CD4-positive, alpha-beta T cell treated with Interferon alpha-2 for 1 hour (primary cell): ENCODE measurements at places on chromosomes 5 and 9.

DNA sequence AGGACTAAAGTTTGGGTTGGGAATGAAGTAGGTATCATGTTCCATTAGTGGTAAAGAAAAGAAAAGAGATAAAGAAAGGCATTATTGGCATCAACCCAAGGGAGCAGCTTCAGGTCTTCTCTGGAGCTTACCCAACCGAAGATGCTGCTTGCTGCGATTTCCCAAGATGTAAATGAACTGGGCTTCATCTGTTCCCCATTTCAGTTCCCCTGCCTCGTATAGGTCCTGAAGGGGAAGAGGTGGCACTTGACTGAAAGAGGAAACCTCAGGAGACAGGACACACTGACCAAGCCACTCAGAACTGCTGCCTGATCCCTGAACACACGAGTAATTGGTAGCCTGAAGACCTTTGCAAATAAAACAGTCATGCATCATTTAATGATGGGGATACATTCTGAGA lies 24.6 kb downstream of the ANXA6 start:
- no peak for DNase-seq

- DNase-seq, result no peak
Measured at GRCh38 chr5:169083394-169084018, 217.4 kb downstream of the SLIT3 start.

DNA sequence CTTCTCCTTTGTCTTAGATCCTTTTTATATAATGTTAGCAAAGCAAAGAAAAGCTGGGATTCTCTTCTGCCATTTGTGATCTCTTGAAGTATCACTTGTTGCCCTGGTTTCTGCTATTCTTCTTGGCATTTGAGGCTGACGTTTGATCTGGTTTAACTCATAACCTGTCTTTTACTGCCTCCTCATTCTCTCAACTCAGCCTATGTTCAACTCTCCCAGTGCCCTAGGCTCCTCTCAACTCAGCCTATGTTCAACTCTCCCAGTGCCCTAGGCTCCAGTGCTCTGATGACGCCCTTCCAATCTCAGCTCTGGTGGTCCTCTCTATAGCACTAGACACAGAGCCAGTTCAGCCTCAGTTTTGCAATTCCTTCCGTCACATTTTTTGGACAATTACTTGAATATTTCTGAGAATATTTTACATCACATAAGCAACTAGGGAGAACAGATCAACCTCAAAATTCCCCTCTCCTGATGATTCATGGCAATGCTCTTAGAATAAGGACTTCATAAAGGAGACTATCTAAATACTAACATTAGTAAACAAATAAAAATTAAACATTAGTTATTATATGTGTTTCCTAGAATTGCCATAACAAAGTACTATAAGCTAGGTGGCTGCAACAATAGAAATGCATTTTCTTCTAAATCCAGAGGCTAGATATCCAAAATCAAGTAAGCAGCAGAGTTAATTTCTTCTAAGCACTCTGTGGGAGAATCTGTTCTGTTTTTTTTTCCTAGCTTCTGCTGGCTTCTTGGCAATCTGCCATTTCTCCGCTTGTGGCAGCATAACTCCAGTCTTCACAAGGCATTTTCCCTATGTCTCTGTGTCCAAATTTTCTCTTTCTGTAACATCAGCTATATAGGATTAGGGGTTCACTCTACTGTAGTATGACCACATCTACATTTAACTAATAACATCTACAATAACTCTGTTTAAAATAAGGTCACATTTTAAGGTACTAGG lies 662.1 kb upstream of the FTMT start:
- no peak for DNase-seq

DNA sequence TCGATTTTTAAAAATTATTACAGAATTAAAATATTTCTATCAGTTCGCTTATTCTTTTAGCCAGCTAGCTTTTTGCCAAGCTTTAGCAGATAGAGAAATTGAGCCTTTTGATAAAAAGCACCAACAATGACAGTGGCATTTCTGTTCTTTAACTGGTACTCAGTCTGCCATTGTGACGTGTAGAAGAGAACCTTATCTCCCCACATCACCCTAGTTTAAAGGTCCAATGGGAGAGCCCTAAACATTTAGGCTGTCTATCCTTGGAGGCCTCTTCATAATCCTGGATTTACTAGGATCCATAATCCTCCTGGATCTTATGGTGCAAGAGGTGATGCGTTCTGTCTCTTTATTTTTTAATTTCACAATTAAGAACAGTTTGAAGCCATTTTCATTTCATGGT lies 3.0 kb downstream of the BASP1 start:
- DNase-seq, result no peak

DNA sequence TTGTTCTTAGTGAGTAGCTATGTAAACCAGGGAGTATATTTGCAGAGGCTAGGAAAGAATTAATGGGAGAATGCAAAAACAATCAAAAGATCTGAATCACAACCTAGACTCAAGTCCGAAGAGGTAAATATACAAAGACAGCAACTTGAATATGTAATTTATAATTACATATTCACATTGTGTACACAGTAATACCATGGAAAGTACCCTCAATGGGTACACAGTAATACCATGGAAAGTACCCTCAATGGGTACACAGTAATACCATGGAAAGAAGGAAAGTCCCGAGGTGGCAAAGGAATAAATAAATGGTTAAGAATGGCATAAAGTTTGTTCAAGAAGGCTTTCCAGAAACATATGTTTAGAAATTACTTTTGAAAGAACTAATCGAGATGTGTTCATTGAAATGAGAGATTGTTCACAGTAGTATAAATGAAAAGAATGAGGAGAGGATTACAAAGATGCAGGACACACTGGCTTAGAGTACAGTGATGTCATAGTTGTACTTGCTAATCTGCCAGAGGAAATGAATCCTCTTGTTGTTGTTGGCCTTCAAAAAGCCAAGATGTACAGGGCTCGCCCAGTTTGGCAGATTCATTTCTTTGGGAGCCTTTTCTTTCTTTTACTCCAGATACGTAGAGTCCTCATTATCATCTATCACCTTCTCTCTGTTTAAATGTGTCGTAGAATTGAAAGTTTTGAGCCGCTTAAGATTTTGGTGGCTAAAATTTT lies 116.0 kb downstream of the UNC13B start:
- DNase-seq, result no peak

GRCh38 chr5:153445875-153446579 lies 44.4 kb upstream of the GRIA1 start:
- no peak for DNase-seq

- DNase-seq, result no peak
Measured at GRCh38 chr5:1921711-1922110, 39.0 kb upstream of the IRX4 start.

DNA sequence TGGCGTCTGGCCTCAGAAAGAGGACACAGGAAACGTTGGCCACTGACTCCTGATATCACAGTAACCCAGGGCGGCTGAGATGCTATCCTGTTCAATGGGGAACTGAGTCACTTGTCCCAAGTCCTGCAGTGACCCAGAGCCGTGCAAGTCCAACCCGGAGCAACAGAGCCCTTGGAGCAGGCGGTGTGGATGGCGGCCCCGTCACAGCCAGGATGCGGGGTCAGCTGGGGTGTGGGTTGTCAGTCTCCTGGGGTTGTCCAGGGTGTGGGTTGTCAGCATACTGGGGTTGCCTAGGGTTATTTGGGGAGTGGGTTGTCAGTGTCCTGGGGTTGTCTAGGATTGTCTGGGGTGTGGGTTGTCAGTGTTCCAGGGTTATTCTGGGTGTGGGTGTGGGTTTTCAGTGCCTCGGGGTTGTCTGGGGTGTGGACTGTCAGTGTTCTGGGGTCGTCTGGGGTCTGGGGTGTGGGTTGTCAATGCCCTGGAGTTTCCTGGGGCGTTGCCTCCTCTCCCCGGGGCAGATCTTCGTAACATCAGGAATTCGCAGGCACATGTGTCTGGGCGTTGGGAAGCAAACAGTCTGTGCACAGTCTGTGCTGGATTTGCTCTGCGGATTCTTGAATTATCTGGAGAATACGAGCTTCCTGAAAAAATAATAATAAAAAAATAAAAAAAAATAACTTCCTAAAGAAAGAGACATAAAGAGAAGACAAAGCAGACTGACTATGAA lies 257.5 kb downstream of the PARP8 start:
- no peak for DNase-seq

DNA sequence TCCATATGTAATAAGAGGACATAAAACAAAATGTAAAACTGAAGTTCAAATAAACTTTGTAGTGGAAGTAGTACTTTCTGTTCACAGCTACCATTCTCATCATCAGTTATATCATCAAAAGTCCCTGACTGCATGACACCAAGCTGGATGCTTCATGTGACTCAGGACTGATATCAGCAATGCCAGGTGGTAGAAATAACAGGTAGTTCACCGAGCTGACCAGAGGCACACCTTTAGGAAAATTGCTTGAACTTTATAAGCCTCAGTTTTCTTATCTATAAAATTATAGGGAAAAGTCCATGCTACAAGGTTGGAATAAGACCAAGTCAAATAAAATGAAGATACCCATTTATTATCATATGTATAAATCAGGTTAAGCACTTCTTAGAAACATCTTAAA lies 124.9 kb upstream of the PTGER4 start:
- no peak for DNase-seq

DNA sequence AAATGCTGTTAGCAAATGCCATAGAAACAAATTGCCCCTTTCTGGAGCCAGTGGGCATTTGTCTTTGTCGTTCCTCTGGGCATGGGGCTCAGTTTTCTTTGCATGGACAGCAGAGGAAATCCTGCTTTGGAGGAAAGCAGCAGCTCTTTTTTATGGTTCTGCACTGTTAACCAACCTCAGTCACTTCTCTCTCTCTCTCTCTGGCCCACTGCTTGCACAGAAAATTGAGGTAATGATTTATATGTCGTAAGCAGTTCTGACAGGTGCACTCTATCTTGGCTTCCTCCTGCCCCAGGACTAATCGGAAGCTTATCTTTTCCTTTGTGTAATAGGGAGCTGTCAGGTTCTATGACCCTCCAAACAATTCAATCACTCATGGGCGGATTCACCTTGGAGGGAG lies 159.6 kb upstream of the GPR151 start:
- DNase-seq, result no peak

GRCh38 chr5:100731768-100732167 lies 171.3 kb downstream of the ST8SIA4 start:
- DNase-seq, result peak; percentile 64

DNA sequence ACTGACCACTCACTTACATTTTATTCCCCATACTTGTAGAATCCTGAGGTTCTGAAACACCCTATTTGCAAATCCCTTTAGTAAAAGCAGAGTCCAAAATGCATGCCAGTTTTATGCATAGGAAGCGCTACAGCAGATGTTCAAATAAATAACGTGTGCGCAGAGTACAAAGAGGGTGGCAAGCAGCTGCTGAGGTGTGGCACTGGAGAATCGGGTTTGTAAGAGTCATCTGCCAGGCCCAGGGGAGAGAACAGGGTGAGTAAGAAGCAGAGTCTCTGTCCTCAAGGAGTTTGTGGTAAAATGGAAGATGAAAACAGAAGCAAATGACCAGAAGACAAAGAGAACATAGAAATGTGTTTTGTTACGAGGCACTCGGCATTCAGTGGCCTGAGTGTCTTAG lies 288.8 kb downstream of the GLIS3 start:
- no peak for DNase-seq

DNA sequence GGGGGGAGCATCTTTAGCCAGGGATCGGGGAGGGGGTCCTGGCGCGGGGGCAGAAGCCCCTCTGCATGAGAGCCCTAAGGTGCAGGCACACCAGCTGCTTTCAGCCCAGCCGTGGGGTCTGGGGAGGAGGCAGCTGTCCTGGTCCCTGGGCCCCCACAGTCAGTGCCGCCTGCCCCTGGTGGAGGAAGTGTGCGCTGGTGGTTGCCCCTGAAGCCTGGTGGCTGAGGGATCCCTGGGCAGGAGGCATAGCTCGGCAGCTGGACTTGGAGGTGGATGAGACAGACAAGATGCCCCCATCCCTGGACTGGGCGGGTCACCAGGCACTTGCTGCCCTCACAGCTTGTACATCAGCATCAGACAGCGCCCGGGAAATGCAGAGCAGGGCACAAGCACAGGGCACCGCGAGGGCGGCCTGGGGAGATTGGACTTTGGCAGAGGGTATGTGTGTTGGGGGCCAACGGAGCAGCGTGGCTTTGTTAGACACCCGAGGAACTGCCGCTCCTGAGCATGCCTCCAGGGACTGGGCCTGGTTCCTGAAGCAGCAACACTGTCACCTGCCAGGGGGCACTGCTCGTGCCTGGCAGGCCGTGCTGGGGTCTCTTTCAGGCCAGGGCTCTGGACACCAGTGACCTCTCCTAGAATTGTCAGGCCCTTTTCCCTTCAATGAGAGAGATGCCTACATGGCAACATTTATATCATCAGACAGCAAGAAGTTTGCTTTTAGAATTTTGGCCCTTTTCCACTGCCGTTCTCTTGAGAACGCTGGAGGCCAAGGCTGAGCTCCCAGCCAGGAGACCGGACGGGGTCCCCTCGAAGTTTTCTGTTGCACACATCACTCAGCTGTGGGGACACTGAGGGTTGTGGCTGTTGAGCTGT lies 41.9 kb upstream of the CTSL start:
- DNase-seq, result no peak

DNA sequence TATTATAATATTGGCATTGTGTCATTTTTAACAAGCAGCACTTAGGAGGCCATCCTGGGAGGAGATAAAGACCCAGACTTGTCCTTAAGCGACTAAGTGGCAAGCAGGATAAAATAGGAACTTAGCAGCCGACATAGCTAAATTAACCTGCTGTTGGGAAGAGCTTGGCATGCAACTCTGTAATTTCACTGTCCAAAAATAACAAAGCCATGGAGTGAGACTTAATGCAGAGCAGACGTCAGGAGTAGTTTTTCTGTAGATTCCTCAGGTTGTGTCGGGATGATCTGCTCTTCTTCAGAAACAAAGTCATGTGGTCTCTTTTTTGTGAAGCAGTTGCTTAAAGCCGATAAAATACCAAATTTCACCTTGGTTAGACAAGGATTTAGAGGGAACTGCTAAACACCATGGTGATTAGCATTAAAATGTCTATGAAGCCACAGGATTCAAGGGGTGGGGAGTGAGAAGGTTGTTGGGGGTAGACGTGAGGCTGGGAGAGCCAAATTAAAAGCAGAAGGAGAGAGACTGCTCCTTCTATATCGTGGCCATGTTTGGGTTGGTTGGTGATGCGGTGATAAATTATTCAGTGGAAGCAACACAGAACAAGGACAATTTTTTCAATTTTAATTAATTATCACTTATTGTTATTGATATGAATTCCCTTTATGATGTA lies 303.0 kb downstream of the CSNK1G3 start:
- no peak for DNase-seq

- DNase-seq, result no peak
Measured at GRCh38 chr5:17302106-17302505, 84.7 kb downstream of the BASP1 start.

DNA sequence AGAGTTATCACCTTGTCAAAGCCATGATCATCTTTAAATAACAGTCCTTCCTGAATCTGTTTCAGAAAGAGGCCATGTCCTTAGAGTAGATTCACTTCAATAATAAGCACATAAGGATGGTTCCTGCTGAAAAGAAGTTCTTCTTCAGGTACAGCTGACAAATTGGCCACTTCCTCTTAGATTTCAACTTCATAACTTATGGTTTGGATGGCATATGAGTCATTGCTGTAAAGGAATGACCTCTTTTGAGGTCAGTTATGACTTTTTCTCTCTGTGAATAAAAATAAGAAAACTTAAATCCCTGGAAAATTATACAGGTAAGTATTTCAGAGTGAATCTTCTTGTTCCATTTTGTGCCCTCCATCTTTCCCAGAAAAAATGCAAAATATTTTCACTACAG lies 555.3 kb upstream of the ZNF462 start:
- DNase-seq, result no peak
